ENCODE measurements at places on chromosomes 7 and 10.

GRCh38 chr10:49272251-49273081, 26.5 kb upstream of the C10orf71 start:
- no peak for DNase-seq

DNA sequence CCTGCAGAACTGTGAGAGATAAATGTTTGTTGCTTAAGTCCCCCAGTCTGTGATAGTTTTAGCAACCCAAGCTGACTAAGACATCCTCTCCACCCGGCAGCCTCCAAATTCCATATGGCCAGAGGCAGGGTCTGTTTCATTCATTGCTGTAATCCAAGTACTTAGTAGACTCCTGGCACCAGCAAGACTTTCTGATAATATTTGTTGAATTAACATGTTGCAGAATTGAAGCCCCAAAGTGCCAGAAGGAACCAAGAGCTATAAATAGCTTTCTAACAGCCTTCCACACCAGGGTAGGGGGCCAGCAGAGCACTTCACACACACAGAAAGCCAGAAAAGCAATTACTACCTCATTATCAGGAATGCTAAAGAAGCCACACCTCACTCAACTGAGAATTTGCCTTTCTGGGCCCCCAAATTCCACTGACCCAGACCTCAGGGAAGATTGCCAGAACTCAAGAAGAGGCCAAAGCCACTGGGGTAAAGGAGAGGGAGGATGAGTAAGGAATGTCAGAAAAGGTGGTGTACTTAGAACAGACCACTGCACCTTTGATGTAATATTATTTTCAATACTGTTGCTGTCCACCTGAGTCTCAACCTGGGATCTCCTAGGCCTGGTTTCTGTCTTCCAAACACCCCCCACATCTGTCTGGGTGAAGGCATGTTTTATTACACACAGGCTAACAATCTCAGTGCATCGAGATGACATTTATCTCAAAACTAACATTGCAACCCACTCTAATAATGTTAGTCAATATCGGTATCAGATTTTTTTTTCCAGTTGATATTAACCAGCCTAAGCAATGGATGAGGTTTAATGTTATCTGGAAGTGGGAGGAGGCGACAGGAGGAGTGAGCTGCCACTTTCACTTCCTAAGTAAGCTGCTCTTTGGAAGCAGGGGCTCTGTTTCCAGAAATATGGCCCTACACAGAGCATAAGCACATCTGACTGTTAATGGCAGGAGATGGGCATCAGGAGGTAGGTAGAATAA, 5.5 kb downstream of the NOD1 start:
- DNase-seq: no peak

GRCh38 chr10:96402417-96403305, 43.9 kb upstream of the OPALIN start:
- no peak for DNase-seq

DNA sequence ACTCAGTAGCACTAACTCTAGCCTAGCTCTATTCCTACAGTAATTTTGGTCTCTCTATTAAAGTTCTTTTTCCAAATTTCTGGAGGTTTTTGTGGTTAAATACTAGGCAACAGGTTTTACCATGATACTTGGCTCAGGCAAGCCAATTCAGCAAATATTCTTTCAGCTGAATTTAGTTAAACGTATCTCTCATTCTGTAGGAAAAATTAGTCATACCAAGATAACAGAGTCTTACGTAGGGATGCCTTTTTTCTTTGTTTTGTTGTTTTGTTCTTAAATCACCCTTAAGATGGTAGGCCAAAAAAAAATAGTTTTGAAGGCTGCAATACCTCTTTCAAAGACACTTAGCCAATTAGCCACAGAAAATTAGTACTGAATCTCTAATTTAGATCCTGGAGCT, 180.5 kb downstream of the MAGI2 start:
- DNase-seq: no peak

GRCh38 chr10:1188558-1189135, 132.5 kb downstream of the WDR37 start:
- no peak for DNase-seq

DNA sequence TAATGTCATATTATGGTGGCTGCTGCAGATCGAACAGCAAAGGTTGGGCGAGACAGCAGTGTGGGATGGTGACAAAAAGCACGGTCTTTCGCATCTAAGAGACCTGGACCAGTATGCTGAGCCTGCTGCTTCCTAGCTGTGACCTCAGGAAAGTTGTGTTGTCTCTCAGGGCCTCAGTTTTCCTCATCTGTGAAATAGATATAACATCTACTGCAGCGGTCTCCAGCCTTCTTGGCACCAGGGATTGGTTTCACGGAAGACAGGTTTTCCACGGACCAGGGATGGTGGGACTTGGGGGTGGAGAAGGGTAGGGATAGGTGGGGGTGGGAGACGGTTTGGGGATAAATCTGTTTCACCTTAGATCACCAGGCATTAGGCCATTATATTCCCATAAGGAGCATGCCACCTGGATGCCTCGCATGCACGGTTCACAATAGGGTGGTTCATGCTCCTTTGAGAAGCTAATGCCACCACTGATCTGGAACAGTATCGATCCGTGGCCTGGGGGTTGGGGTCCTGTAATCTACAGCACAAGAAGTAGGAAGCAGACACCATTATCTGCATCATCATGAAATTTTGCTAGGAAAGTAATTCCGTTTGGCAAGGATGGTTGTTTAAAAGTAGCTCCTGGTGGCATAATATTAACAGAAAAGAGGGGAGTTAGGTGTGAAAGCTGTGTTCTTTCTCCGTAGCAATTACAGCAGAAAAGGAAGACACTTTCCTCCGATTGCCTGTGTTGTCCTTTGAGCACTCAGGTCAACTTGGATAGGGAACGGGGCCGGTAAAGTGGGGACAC, 10.8 kb downstream of the KLF6 start:
- DNase-seq: no peak
